ENCODE measurements at places on chromosomes 4 and X.

DNA sequence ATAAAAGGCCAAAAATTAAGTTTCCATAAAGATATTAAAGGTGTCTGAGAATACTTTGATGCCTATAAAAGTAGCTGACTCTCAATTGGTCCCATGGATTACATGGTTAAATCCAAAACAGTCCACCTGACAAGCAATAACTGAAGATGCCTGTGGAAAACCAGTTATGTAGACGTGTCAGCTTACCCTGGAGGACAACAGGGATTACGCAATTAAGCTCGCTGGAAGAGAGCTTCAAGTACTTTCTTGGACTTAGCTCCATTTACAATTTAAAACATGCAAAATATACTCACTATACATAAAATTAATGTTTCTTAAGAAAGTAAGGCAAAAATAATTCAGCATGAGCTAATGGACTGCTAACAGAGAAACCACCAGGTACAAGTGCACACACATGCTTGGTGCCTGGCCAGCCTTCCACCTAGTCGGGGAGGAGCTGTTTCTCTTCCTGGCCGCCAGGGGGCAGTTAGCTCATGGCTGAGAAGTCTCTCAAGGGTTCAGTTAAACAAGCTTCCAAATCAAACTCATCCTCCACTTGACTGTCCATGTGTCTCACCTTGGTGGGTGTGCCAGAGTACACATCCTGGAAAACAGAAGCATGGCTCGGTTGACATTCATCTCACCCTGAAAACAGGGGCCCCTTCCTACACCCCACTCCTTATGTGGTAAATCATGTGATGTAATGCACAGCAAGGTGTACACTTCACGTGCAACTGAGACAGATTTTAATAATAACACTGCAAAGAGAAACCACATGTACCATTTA is 9.2 kb upstream of the FAM53A start:
- peak; percentile 80 for DNase-seq

DNA sequence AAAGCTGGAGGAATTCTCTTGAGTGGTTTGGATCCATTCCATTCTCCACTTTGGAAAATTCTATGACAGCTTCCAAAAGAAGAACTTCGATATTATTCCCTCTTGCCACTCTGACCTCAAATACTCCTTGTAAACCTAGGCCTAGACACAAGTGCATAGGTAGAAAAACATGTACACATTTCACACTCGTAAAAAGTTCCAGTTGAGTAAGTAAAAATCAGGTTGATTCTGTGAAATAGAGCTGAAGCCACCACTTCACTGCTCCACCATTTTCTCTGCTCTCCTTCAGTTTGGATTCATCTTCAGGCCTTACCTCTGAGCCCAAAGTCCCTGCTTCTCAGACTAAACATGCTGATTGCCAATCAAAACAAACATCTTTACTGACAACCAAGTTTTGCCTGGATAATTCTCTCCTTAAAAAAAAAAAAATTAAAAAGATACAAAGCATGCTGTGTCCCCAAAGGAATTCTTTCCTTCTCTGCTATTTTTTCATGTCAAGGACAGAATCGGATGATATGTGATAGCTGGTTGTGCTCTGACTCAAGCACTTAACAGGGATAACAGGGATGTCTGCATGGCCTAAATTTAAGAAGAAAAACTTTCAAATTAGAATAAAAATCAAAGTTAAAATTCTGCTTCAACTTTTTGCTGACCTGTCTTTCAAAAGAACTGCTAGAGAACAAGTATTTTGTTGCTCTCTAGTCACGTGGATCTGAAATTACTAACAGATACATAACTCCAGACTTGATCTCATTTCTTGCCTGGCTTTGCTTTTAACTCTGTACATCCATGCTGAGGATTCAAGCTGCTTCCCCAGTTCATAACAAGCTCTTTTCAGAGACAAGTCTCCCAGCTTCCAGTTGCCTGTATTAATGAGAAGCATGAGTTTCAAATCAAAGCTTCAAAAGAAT is 420.9 kb upstream of the INTU start:
- no peak for DNase-seq

- DNase-seq = no peak
Measured at GRCh38 chrX:44884944-44885343, 12.0 kb downstream of the KDM6A start.

DNA sequence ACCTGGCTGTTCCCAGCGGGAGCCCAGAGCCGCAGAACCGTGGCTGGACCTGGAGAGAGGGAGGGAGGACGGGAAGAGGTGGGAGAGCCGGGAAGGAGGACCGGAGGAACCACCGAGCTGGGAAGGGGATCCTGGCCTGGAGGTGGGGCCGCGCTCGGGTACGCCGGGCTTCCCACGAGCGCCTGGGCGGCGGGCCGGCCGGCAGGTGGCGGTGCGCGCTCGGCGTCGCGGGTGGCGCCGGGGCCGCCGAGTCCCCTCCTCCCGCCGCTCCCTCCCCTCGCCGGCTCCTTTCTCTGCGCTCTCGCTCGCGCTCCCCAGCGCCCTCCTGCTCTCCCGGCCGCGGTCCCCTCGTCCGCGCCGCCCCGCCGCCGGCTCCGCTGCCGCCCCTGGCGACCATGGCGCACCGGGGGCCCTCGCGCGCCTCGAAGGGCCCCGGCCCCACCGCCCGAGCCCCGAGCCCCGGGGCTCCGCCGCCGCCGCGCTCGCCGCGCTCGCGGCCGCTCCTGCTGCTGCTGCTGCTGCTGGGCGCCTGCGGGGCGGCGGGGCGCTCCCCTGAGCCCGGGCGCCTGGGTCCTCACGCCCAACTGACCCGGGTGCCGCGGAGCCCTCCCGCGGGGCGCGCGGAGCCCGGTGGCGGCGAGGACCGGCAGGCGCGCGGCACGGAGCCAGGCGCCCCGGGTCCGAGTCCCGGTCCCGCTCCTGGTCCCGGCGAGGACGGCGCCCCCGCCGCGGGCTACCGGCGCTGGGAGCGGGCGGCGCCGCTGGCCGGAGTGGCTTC is at the start of gene SORCS2:
SORCS2 (plus strand) TSS at position 287 of the 778 bp plus-strand sequence.
- peak; percentile 72 for DNase-seq

- DNase-seq = no peak
Measured at GRCh38 chrX:24201216-24201615, 51.7 kb downstream of the ZFX start.

DNA sequence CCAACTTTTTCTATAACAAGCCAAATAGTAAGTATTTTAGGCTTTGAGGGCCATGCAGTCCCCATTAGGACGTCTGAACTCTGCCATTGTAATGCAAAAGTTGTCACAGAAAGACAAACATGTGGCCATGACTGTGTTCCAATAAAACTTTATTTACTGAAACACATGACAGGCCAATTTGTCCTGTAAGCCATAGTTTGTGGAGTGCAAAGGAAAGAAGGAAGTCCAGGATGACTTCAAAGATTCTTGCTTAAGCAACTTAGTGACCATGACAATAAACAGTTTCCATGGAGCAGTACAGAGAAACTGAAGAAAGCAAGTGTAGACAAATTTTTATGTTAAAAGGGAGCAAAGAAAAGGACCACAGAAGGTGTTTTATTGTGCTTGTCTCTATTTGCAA is 35.0 kb upstream of the MYOZ2 start:
- no peak for DNase-seq

DNA sequence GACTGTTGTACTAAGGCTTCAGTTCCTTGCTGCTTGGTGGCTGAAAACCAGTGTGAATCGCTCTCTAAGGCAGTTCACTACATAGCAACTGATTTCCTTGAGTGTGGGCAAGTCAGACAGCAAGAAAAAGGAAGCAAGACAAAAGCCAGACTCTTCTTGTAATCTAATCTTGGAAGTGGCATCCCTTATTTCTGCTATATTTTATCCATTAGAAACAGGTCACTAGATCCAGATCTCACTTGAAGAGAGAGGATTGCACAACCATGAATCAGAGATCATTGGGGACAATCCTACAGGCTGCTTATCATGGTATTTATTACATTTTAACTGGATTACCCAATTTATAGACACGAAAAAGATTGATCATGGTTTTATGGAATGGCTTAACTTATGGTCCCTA is 684.5 kb downstream of the GRID2 start:
- no peak for DNase-seq

- no peak for DNase-seq
Measured at GRCh38 chr4:186657764-186658163, 65.9 kb downstream of the FAT1 start.

- no peak for DNase-seq
Measured at GRCh38 chr4:39450618-39451017, 8.1 kb downstream of the RPL9 start.

DNA sequence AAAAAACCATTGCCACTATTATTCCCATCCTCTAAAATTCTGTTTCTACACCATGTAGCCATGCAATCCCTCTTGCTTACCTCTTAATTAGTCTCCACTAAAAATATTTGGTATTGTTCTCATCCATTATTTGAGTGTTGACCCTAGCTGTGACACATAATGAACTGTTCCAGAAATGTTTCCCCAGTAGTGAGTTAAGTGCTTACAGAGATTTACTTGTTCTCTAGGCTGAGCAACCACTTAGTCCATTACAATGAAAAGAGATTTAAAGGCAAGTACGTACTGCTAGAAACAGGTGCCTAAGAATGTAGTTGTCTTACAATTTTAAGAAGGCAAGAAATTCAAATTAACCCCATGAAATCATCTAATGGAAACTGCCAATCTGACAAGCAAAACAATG is 112.7 kb upstream of the PTPN13 start:
- no peak for DNase-seq

DNA sequence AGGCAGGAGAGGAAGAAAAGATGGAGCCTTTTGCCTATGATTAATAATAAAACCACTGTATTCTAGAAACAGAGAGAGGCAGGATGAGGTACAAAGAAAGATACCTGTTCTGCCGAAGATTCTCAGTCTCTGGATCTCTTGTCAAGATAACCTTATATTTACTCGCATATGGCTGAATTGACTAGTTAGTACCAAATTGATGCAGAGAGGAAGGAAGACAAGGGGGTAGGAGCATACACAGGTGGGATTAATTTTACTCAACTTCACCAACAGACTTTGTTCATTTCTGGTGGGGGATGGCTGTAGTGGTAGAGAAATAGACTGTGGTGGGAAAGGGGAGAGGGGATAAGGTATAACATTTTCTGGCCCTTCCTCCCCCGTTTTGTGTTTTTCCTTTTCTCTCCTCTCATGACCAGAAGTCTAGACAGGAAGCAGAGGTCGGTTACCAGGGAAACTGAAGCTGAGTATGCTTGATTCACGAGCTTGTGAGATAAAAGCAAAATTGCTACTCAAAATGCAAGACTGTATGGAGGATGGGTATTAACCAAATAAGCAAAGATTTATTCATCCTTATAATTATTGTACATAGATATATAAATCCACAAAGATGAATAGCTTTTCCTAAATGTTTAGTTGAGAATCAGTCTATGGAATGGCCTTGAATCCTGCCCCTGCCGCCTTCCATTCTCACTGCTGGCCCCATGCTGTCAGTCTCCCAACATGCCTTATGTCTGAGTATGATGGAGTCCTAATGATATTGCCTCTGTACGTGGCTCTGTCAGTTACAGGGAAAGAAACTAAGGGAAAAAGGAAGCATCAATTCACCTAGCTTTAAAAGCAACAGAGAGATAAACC is 17.8 kb upstream of the PAGE2B start:
- DNase-seq = peak; percentile 12

DNA sequence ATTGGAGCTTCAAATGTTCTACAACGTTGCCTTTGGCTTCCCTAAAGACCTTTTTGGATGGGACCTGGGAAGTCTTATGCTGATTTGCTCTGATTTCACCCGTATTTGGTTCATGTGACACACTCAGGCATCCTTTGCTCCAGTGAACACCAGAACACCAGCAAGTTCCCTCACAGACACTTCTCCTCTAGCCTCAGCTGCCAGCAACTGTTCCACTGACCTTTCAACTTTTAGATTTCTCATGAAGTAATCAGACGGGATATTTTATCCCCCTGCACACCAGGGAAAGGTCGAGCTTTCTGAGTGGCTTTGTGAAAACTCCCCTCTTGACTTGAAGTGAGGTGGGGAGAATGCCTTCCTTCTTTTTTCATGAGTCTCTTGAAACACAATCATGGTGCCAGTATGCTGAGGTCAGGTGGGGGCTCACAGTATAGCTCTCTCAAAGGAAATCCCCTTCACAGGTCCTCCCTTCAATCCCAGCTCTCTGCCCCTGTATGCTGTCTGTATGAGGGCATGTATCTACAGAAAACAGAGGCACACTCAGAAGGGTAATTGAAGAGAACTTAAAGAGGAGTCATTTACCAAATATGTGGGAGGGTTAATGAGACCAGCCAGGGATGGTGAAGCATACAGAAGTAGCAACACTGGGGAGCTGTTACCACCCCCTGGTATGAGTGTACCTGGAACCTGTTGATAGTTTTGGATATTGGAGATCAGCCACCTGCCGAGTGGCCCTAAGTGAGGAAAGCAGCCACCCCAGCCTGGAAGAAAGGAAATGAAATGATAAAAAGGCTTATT is 62.7 kb downstream of the FGFBP1 start:
- DNase-seq = no peak

DNA sequence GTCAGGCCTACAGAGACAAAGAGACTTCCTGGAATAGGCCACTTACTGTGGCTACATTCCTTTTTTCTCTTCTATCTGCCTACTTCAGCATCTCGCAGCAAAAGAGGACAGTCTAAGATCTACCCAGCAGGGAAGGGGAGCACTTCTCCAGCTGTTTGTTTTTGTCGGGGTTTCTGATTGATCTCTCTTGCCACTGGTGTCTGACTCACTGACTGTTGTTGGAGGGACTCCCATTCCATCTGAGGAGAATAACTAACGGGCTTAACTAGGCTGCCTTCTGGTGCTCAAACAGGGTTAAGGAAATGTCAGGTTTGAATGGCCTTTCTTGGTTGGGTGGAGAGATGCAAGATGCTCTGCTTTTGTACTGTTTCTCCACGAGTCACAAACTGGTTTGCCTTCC is 100.2 kb upstream of the TMEM164 start:
- DNase-seq = no peak

DNA sequence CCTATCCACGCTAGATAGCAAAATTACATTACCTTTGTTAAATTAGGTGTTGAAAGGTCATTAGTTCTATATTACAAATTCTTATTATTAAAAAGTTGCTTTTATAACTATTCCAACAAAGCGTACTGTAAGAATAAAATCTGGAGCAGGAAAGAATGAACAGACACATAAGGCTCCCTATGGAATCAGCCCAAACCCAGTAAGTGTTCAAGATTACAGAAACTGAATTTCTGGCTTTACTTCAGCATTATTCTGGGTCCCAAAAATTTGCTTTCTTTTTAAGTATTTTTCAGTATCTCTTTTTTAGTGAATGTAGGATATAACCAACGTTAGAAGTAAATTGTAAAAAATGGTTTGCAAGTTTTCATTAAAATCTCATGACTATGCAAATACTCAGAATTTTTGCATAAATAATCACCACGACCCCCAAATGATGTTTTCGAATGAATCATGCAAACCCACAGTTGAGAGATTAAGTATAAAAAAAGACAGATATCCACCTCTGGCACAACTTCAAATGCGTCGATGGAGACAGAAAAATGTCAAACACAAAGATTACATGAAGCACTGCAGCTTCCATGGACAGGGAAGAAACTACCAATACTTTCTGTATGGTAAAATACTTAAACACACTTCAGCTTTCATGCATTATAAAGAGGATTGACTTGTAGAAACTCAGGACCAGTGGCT is 238.5 kb downstream of the RASL11B start:
- DNase-seq = no peak

- DNase-seq = no peak
Measured at GRCh38 chrX:2632533-2633504, 58.3 kb upstream of the CD99 start.
